ENCODE measurements at places on chromosomes 7 and 10.

GRCh38 chr7:4227105-4228010 is 454.7 kb upstream of the FOXK1 start:
- no peak for DNase-seq

DNA sequence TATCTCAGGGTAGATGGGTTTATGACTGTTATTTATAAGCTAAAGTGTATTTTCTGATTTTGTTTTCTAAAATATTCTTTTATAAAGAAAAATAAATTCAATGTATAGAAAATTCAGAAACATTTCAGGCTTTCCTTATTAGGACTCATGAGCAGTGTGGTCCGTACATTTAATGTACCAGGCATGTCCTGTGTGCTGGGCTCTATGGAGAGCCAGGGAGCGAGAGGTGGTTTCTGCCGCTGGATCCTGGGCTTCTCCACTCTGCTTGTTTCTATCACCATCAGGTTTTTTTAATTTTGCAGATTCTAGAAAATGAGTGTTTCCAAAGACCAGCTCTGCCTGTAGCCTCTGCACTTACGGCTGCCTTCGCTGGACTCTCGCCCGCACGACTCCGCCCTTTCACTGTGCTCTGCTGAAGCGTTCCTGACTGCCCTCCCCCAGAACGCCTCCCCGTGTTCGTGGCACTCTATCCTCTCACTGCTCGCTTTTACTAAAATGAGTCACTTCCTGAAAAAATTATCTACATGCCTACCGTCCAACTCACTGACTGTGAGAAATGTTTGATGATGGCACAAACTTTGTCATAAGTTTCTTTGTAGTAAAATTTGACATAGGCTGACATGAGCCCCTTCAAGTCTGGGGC is 188.5 kb downstream of the ZMYND11 start:
- no peak for DNase-seq

DNA sequence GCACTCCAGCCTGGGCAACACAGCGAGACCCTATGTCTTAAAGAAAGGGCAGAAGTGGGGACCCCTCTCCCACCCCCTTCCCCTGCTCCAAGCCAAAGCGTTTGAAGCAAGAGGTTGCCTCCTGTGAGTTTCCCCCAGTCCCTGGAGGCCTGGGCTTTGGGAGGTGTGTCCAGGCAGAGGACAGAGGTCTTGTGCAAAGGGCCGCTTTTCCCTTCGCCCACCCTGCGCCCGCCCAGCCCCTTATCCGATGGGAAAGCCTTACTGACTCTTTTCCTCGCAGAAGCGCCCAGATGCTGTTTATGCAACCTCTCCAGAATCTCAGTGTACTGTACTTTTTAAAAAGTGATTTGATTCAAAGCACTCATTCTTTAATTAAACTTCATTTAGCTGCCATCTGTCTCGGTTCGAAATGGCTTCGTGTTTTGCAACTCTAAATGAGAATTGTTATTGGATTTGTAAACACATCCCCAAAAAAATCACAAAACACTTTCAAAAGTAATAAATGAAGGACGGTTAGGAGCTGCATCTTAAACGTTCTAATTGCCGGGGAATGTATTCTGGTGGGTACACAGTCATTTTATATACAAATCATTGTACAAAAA is 50.5 kb upstream of the GTF2I start:
- no peak for DNase-seq

DNA sequence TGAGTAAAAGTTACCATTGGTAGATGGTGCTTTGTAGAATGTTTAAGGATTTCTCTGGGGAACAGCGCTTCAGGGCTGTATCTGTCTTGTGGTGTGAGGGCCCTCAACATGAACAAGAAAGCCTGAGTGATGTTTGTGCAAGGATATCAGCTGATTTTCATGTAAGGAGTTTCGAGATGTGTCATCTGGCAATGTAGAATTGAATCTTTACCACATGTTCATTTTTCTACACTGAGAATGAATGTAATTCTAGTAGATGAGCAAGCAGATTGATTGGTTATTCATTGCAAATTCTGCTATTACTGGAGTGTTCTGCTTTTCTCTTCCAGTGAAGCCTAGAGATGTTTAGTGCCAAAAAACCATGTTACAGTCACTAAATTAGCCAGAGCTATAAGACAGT is 87.7 kb downstream of the ST7 start:
- no peak for DNase-seq

- no peak for DNase-seq
Measured at GRCh38 chr7:4742051-4742573, 33.3 kb upstream of the AP5Z1 start.

GRCh38 chr7:82468435-82468834 is 24.9 kb upstream of the CACNA2D1 start:
- no peak for DNase-seq

DNA sequence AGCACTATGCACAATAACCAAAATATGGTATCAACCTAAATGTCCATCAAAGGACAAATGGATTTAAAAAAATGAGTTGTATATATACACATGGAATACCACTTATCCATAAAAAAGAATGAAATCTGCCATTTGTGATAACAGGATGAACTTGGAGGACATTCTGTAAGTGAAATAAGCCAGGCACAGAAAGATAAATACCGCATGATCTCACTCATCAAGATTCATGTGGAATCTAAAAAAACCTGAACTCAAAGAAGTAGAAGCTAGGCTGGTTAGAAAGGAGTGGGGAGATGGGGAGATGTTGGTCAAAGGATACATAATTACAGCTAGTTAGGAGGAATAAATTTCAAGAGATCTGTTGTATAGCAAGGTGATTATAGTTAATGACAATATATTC is 17.3 kb upstream of the AOC1 start:
- no peak for DNase-seq

DNA sequence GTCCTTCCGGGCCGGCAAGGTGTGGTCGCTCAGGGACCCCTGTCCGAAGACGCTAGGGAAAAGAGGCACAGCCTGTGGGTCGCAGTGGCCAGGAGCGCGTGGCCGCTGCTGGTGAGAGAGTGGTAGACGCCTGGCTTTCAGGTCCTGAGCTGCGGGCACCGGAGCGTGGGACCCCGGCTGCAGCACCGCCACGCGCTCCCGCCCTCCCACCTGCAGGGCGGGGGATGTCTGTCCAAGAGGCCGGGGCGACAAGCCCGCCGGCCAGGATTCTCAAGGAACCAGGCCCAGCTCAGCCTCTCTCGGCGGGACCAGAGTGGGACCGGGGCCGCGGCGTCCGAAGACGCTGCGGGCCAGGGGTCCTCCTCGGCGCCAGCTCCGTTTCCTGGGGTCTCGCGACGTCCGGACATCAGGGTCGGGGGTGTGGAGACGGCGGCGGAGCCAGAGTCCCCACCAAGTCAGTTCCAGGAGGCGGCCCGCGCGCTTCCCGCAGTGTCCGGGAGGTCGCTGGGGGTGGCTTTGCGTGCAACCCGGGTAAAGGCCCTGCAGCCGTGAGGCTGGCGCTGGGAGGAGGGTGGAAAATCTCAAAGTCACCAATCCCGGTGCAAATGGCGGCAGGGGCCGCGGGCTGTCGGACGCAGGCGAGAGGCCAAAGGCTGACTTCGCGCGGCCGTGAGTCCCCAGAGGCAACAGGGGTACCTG is 5.5 kb downstream of the ZNF503 start:
- no peak for DNase-seq

GRCh38 chr7:129690701-129691100 is 79.2 kb downstream of the NRF1 start:
- no peak for DNase-seq

DNA sequence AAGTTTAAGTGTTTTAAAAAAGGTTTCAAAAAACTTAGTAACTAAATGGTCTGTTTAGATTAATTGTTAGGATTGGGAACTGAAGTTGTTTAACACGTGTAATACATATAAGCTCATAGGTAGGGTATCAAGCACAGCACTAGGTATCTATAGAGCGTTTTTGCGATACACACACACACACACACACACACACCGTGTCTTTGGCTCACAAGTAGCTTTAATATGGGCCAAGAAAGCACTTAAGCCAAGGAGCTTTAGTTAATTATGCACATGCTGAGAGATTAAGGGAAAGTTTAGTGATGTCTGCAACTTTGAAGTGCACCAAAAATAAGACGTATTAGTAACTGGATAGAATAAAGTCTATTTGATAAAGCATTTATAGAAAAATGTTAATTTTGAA is 93.8 kb upstream of the CNTNAP2 start:
- no peak for DNase-seq

DNA sequence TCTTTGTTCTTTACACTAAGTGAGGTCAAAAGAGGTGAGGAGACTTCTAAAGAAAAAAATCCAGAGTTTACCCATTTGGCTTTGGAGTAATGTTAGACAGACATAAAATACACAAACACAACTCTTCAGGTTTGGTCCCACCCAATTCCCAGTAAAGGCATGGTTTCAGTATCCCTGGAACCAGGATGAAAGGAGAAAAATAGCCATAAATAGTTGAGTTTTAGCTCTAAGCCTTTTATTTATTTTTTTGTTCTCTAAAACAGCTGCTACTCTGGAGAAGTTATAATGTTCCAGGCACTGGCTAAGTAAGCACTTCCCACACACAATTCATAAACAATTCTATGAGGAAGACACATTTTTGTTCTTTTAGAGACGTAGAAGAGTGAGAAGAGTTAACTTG is 4.0 kb downstream of the ABCB1 start:
- no peak for DNase-seq

DNA sequence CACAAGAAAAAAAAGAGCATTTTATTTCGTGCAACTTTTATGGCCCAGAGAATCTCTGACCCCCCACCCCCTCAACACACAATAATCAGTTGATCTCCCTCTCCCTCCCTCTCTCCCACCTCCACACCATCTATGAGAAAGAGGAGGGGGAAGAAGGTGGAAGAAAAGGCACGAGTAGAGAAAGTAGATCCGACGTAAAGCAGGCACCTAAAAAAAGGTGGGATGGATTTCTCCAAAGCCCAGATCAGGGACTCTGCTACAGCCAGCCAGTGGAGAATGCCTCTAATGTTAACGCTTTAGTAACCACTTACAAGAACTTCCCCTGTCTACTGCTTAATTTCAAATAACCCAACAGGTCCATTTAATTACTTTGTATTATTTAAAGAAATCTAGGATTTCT is 24.4 kb downstream of the KMT2C start:
- no peak for DNase-seq

GRCh38 chr10:79057481-79058275 is 11.1 kb upstream of the ZMIZ1 start:
- no peak for DNase-seq

- DNase-seq = no peak
Measured at GRCh38 chr7:20831451-20831850, 44.8 kb upstream of the SP8 start.

DNA sequence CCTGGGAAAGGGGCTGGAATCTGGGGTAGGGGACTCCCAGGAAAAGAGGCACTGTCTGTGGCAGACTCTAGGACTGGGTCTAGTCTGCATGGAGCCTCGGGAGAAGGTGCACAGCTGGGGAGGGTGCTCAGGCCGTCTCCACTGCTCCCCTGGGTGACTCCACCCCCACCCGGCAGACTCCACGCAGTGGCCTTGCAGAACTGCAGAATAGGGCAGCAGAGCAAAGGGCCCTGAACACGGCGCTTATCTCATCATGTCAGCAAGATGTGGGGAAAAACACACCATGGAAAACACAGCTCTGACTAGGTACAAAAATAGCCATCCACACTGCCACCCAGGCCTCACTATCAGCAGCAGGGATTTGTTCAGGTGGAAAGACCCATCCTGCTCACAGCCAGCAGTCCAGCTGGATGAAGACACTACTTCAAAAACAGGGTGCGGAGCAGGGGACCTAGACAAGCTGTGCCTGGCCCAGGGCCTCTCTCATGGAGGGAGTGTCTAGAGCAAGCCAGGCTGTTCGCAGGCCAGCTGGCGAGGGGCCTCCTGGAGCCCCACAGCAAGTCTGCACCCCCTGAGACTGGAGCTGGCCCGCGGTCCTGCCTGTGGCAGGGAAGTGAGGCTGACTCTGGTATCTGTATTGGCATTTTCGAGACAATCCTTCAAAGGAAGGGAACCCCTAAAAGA is 11.7 kb downstream of the MAT1A start:
- no peak for DNase-seq

- DNase-seq = no peak
Measured at GRCh38 chr7:36777062-36777461, 52.8 kb upstream of the AOAH start.

- no peak for DNase-seq
Measured at GRCh38 chr7:102215256-102215655, 71.4 kb upstream of the SH2B2 start.

GRCh38 chr10:113033991-113034390 is 83.9 kb downstream of the TCF7L2 start:
- no peak for DNase-seq

- DNase-seq = no peak
Measured at GRCh38 chr7:41774966-41775365, 72.1 kb upstream of the INHBA start.

- no peak for DNase-seq
Measured at GRCh38 chr10:22570733-22571430, 143.5 kb downstream of the PIP4K2A start.

- no peak for DNase-seq
Measured at GRCh38 chr7:41005374-41005901, 697.5 kb downstream of the INHBA start.

DNA sequence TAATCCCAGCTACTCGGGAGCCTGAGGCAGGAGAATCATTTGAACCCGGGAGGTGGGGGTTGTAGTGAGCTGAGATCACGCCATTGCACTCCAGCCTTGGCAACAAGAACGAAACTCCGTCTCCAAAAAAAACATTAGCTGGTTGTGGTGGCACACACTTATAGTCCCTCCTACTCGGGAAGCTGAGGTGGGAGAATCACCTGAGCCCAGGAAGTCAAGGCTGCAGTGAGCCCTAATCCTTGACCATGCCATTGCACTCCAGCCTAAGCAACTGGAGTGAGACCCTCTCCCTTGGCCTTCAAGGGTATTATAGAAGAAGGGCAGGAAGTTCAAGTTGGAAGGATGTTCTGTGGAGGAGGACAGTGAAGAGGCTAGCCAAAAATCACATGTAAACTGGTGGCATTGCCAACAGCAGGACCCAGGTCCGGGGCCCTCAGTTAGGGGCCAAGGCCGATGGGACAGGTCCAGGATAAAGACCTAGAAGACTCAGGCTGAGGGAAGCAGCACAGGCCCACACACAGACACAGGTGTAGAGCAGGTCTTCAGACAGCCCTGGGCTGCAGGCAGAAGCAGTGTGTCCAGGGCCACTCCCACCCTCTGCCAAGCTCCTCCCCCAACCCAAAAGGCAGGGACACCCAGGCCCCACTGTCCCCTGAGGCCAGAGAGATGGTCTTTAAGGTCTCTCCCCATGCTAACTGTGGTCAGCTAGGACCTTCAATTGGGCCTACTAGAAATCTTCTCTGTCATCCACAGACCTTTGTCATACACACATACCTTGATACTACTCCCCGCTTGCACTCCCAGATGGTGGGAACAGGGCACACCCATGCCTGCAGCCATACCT is 8.4 kb upstream of the SAMD8 start:
- no peak for DNase-seq

DNA sequence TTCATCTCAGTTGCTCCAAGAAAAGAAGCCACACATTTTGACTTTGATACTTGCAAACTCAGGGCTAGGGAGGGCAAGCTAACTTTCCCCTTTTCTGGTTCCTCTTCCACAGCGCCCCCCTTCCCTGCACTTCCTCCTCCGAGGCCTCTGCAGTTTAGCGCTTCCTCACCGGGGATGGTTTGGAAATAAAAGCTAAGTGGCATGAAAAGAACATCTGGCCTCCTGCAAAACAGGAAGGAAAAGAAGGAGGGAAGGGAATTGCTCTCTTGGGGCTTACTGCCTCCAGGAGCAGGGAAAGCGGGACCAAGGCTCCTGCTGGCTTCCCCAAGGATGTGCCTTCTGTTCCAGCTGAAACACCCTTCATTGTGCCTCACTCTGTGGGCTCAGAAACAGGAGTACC is 42.3 kb downstream of the PRKCQ start:
- DNase-seq = no peak

- DNase-seq = no peak
Measured at GRCh38 chr7:113314594-113314993, 196.2 kb upstream of the SMIM30 start.
